ENCODE measurements at places on chromosomes 11 and 22. TPM values are rescaled to one million over a fixed set of nuclear protein-coding genes. Genes with fewer than 3 reads are reported as not detected.

The ASCL2 gene
- 1.9 TPM for total RNA-seq

The MS4A18 gene
- total RNA-seq, result not detected

The TMEM191C gene
- 0.22 TPM for total RNA-seq

The TPBGL gene
- not detected for total RNA-seq

The HSPB2 gene
- total RNA-seq, result not detected

The MMP13 gene
- total RNA-seq, result not detected

The SMTNL1 gene
- total RNA-seq, result not detected

The OR6T1 gene
- total RNA-seq, result not detected

The TRAPPC4 gene
- total RNA-seq, result 39.3 TPM

The PES1 gene
- total RNA-seq, result 45.3 TPM

The MCAM gene
- total RNA-seq, result 47.5 TPM

The SMC1B gene
- not detected for total RNA-seq

The ZNF280B gene
- total RNA-seq, result not detected

The VSIG10L2 gene
- 0.27 TPM for total RNA-seq

The WT1 gene
- not detected for total RNA-seq

The GSC2 gene
- total RNA-seq, result not detected

The P2RX6 gene
- 0.76 TPM for total RNA-seq

The CRYBB2 gene
- total RNA-seq, result not detected

The FGF19 gene
- total RNA-seq, result not detected

The RAB6A gene
- total RNA-seq, result 115 TPM

The ARHGAP1 gene
- 50.2 TPM for total RNA-seq

The ANKK1 gene
- 0.68 TPM for total RNA-seq

The FAU gene
- 436 TPM for total RNA-seq

The MAPK11 gene
- total RNA-seq, result 3.1 TPM

The ZP1 gene
- total RNA-seq, result not detected

The SHISA8 gene
- total RNA-seq, result not detected

The TRIM6 gene
- 6.1 TPM for total RNA-seq

The TSSK2 gene
- total RNA-seq, result 0.18 TPM

The LRRC4C gene
- 0.38 TPM for total RNA-seq

The CDCA5 gene
- total RNA-seq, result 3.1 TPM

The IFITM10 gene
- 1.2 TPM for total RNA-seq

The SCGB1A1 gene
- total RNA-seq, result not detected

The APOA4 gene
- not detected for total RNA-seq

The MUC15 gene
- 23.0 TPM for total RNA-seq

The MS4A6E gene
- not detected for total RNA-seq

The C11orf91 gene
- total RNA-seq, result not detected

The OR10A2 gene
- not detected for total RNA-seq

The TMPRSS5 gene
- total RNA-seq, result 0.35 TPM

The OR6A2 gene
- total RNA-seq, result not detected

The UCP3 gene
- 0.53 TPM for total RNA-seq

The GGT5 gene
- 11.3 TPM for total RNA-seq

The USH1C gene
- total RNA-seq, result not detected

The MRPL48 gene
- total RNA-seq, result 15.4 TPM

The CFAP300 gene
- total RNA-seq, result 0.80 TPM

The FREY1 gene
- total RNA-seq, result 0.57 TPM

The OR52N4 gene
- total RNA-seq, result not detected

The GAL3ST3 gene
- total RNA-seq, result not detected

The QSER1 gene
- total RNA-seq, result 43.5 TPM

The OR2AT4 gene
- total RNA-seq, result not detected

The PPP2R5B gene
- 8.6 TPM for total RNA-seq

The TALDO1 gene
- total RNA-seq, result 311 TPM

The PNPLA5 gene
- not detected for total RNA-seq

The PISD gene
- total RNA-seq, result 34.0 TPM

Data from esophagus squamous epithelium (tissue), 5 donors.